ENCODE measurements at places on chromosomes 6 and 20. TPM values are rescaled to one million over a fixed set of nuclear protein-coding genes. Genes with fewer than 3 reads are reported as not detected.

GRCh38 chr6:11804135-11804534, 25.5 kb upstream of the ADTRP start:
- DNase-seq: no peak

GRCh38 chr20:47854687-47855212, 69.5 kb upstream of the SULF2 start:
- DNase-seq: no peak

DNA sequence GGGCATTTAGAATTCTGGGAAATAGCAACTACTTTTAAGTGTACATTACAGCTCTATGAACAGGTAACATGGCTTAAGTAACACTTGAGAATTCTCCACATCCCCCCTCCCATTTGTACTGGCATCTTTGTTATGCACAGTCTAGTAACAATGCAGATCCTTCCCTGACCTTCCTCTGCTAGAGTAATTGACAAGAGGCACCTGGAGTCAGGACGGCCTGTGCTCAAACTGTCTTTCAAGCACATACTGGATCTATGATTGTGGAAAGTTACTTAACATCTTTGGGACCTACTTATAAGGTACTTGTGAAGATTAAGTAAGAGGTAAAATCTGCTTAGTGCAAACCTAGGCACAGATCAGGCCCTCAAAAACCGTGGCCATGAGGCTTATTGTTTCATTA, 21.9 kb upstream of the GSTA3 start:
- DNase-seq: no peak

CPXM1 gene
- 2.9 TPM for total RNA-seq

DNA sequence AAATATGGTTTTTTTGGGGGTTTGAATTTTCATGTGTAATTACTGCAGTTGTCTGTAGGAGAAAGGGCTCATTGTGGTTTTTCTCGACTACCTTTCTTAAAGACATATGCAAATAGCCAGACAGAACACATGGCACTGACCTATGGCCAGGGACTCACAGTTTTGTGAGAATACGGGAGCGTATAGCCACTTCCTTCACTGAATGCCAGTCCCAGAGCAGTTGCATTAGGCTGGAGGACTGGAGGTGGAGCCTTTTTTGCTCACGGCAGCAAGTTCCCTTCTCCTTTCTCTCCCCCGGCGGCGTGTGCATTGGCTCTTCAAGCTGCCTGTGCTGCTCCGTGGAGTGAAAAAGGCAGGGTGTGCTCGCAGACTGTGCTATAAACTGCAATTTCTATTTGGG, 114.9 kb downstream of the AKAP7 start:
- DNase-seq: peak; percentile 64

All from right atrium auricular region (tissue), 2 donors.